NCI-H187 (cell line): ENCODE measurements at places on chromosomes 12 and 14.

DNA sequence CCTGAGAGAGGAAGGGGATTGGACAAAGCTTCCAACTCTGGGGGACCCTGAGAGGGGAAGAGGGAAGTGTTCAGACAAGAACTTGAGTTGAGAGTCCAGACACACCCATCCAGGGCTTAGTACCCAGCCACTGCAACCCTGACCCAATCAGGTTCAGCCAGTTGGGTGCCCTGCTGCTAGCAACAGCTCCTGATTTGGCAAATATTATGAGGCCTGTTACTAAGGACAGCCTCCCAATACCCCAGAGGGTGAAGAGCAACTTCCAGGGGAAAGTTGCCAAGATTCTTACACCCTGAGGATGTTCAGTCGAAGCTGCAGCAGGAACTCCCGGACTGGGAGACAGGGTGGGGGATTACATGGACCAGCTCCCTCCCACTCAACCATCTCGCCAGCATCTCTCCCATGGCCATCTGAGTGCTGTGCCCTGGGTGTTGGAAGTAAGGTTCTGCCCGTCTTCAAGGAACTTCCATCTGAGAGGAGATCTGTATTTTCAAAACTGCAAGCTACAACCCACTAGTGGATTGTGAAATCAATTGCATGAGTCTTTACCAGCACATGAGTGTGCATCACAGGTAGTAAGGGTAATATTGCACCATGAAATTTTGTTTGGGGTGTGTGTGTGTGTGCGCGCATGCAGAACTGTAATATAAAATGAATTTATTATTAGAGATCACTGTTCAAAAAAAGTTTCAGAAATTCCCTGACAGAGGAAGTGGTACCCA, 11.5 kb upstream of the KRT78 start:
- DNase-seq, result no peak

DNA sequence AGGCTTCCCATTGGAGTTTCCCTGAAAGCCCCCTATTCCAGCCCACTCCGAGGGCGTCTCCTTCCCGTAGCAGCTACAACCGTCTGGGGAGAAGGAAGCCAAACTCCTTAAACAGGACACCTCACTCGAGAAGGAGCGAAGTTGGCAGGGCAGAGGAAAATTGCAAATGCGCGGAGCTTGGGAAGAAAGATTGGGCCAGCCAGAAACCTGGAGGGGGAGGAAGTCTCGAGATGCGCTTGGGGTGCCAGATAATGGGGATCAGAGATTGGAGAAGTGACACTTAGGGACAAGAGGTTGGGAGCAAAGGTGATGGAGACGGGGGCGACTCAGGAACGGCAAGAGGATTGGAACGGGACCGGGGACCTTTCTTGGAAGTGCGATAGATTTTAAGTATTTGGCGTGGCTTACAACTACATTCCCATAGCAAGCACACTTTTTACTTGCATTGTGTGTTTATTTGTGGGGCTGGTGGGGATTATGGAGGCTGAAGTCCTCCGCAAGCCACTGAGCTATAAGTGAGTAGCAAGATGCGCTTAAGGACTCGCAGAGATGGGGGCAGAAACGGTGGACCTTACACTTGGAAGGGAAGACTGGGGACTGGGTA, 926 bp downstream of the HRK start:
- no peak for DNase-seq

- DNase-seq, result no peak
Measured at GRCh38 chr12:123952037-123952436, 20.6 kb downstream of the CCDC92 start.

GRCh38 chr12:93226361-93226760, 151.4 kb upstream of the NUDT4 start:
- no peak for DNase-seq

GRCh38 chr12:99704458-99704857, 56.9 kb downstream of the GARIN6 start:
- no peak for DNase-seq

DNA sequence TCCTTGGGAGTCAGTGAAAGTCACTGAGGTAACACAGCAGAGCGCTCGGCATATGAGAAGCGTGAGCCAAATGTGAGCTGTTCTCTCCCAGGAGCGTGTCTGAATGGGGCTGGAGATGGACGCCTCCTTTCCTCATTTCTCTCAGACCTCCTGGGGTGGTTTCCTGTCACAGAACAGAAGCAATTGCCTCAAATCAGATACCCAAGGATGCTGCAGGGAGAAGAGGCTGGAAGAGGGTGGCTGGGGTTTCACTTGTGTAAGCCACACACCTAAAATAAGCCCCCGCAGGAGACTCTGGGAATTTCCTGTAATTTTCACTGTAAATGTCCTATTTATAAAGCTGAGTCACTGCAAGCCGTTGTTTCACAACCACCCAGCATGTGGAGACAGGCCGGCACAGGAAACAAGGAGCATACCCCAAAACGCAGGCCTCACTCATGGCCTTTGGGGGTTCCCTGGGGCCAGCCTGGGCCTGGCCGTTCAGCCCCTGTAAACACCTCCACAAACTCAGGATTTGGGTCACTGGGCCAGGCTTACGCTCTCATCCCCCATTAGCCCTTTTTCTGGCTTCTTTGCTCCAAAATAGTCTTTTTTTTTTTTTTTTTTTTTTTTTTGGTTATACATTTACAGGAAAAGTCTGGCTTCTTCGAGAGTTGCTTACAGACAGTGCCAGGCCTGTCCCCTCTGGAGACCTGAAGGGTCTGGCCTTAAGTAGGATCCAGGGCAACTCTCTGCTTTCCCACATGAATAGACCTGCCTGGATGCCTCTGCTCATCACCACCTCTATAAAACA, 55.3 kb downstream of the VCPKMT start:
- no peak for DNase-seq

DNA sequence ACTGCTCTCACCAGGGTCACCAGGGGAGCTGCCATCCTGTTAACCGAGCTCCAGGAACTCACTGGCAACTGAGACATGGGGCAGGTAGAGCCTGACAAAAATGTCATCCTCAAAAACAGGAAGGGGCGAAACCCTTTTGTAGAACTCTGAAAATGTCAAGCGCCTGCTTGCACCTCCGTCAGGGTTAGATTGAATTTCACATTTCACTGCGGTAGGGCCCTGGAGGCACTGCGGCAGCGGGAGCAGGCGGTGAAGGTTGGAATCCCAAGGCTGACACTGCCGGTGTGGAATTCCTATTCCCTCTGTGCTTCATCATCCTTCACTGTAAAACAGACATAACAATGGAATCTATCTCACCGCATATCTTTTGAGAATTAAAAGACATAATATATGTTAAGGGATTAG, 142.8 kb upstream of the TMCC3 start:
- DNase-seq, result no peak

DNA sequence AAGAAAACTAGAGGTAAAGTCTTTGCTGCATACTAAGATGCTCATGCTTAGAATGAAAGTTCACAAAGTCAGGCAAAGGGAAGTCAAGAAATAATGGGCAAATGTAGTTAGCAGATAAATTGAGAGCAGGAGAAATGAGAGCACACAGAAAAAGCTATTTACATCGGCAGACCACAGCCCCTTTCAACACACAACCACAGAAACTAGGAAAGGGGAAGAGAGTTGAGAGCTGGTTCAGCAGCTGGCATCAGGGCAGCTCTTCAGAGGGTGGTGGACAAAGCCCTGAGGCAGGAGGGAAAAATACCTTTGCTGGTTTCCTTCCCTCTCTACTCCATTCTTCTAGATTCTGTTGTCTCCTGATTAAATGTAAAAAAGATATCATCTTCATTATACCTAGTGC, 95.4 kb upstream of the ANO4 start:
- DNase-seq, result no peak

GRCh38 chr12:6887460-6887859, 14.4 kb upstream of the SPSB2 start:
- DNase-seq, result no peak

GRCh38 chr14:70796551-70796950, 12.8 kb downstream of the MAP3K9 start:
- no peak for DNase-seq

- no peak for DNase-seq
Measured at GRCh38 chr12:1564067-1564466, 30.3 kb downstream of the FBXL14 start.

DNA sequence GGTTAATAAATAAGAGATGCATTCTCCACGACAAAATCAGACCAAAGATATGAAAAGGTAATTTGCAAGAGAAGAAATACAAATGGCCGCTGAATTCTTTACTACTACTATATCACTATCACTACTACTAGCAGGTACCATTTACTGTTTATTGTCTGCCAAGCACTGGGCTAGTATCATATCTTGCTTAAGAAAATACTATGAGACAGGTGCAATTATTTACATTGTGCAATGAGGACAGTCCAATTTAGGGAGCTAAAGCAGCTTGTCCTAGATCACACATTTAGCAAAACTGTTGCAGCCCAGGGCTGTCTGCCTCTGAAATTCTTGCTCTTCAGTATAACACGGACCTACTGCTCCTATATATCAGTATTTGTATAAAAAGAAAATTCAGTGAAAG, 52.8 kb downstream of the CRADD start:
- DNase-seq, result no peak

- no peak for DNase-seq
Measured at GRCh38 chr12:80187660-80188090, 88.3 kb downstream of the OTOGL start.

DNA sequence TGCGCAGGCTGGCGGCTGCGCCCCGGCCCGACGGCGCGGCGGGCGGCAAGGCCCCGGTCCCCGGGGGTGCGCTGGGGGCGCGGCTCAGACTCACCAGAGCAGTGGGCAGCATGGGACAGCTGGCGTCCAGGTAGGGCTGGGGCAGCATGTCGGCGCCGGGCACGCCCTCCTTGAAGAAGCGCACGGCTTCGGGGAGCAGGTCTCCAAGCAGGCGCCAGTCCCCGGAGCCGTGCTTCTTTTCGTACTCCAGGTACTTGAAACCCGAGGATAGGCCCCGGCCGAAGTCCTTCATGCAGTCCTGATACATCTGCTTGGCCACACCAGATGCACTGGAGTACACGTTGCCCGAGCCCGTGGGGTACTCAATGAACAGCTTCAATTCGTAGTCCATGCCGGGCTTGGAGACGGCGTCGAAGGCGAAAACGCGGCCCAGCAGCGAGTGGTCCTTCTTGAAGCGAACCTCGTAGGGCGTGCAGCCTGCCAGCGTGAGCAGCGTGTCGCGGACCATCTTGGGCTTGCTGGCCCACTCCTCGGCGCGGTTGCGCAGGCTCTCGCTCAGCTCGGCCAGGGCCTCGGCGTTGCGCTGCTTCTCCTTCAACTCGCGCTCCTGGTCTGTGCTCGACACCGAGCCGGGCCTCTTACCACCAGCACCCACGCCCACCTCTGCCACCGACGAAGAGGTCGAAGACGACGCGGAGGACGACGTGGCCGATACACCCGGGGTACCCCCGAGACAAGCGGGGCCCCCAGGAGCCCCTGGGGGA, 2.2 kb downstream of the IRF2BPL start:
- DNase-seq, result peak; percentile 35

- DNase-seq, result no peak
Measured at GRCh38 chr12:54983536-54984101, 943 bp downstream of the TESPA1 start.

DNA sequence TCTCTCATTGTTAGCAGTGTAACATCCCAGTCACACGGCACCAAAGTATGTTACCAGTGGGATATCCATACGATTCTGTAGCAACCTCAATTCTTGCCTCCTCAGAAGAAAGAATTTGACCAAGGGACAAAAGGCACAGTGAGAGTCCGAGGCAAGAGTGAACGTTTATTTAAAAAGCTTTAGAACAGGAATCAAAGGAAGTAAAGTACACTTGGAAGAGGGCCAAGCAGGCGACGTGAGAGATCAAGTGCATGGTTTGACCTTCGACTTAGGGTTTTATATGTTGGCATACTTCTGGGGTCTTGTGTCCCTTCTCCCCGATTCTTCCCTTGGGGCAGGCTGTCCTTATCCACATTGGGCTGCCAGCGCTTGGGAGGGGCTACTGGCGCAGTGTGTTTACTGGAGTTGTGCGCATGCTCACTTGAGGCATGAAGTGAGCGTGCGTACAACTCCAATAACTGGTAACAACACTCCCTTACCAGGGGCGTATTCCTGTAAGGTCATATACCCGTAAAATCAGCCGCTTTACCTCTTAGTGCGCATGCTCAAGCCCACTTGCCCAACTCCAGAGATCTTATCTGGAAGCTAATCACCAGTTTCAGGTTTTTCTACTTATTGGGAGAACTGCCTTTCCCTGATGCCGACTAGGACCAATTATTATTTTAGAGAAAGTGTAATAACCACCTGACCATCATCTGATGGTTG, 71.7 kb downstream of the FAR2 start:
- no peak for DNase-seq

GRCh38 chr12:68263366-68263765, 10.0 kb upstream of the IL22 start:
- no peak for DNase-seq

GRCh38 chr12:41910578-41911320, 233.9 kb downstream of the GXYLT1 start:
- no peak for DNase-seq

GRCh38 chr12:96077081-96077480, 41.7 kb upstream of the LTA4H start:
- DNase-seq, result no peak

GRCh38 chr12:41365653-41366171, 177.6 kb downstream of the PDZRN4 start:
- no peak for DNase-seq

DNA sequence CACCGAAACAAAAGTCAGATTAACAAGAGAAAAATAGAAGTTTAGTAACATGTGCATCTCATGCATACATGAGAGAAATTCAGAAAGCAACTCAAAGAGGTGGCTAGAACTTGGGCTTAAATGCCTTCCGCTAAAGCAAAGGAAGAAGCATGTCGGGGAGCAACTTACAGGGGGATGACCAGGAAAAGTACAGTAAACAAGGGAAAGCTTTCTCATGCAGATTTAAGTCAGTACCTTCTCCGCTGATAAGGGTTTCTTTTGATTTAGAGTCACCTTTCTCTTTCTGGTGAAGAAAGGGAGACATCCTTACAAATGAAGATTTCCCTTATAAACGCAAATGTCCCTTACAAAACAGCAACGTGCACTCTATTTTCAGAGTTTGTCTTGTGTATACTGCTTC, 6.0 kb upstream of the RNASE6 start:
- no peak for DNase-seq

- peak; percentile 51 for DNase-seq
Measured at GRCh38 chr12:117114784-117115183, 15.6 kb upstream of the TESC start.

DNA sequence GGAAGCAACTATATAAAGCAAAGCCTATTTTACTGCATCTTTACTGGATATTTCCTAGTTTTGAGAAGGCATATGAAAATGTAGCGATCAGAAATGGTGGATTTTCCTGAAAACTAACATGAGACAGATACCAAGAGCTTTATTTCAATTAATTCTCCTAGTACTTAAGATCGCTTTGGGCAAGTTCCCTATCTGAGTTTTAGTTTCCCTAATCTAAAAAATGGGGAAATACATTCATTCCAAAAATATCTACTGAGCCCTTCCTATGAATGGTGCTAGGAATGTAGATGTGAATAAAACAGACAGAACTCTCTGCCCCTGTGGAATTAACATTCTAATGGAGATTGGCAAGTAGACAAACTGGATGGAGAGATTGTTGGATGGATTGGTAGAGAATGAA, 8.4 kb downstream of the CATSPERB start:
- DNase-seq, result no peak

DNA sequence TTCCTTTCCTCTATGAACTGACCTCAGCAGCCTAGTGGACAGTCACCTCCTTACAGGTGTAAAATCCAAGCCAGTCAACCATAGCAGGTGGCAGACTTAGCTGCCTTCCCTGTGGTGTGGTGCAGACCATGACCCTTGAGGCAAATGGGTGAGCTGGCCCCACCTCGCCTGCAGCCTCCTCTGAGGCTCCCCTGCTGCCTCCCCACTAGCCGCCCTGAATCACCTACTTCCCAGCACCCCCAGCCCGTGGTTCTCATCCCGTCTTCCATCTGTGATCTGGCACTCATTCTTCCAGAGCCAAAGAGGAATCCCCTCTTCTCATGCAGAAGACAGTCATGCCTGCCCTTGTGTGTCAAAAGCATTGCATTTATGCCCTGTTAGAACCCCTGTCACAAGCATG, 34.4 kb upstream of the TSPAN9 start:
- no peak for DNase-seq
